ENCODE measurements at places on chromosomes 12 and 14. TPM values are rescaled to one million over a fixed set of nuclear protein-coding genes. Genes with fewer than 3 reads are reported as not detected.

The ST8SIA1 gene
- 0.65 TPM for total RNA-seq

The SDR39U1 gene
- total RNA-seq = 10.3 TPM

The ADAM20 gene
- total RNA-seq = 1.3 TPM

The SLCO1B1 gene
- total RNA-seq = not detected

The TBX5 gene
- total RNA-seq = 1.3 TPM

The PLEKHD1 gene
- under 0.01 TPM for total RNA-seq

Data from smooth muscle cell of bladder (primary cell).